ENCODE measurements at places on chromosomes 7 and 10.

DNA sequence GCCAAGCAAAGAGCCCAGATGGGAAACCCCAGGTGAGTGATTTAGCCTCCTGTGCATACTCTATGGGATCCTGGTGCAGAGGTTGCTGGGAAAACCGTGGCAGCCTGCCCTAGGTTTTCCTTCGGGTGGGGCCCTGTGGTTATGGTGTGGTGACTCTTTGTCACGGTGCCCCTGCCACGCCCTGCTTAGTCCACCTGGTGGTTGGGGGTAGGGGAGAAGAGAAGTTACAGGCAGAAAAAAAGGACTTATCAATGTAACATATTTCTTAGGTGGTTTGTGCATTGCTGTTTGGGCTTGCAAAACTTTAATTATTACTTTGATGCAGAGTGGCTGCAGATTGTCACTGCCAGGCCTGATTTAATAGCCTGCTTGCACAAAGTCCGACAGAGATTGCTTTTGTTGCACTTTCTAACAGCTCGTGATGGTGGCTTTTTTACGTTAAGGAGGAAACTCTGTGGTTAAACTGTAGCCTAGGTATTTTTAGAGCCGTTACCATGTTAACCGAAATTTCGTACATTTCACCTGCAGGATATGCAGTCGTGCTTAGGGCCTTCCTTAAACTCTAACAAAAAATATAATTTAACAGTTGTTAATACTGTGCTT, 197.4 kb downstream of the RNLS start:
- peak; percentile 62 for DNase-seq

GRCh38 chr7:139797607-139798006, 19.8 kb upstream of the HIPK2 start:
- no peak for DNase-seq

DNA sequence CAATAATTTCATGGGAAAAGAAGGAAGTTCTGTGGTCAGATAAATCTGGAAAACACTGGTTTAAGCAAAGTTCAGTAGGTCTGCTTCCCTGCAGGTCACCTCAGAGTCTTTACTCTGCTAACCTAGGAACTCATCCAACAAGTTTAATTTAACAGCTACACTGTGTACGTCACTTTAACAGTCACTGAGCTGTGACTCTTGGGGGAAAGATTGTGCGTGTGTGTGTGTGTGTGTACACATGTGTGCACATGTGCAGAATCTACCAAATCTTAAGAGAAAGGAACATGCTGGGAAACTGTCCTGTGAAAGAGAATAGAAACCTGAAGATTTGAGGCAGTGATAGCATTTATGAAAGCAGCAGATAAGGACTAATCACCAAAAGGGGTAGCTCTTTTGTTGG, 62.6 kb downstream of the IKZF1 start:
- DNase-seq = no peak

DNA sequence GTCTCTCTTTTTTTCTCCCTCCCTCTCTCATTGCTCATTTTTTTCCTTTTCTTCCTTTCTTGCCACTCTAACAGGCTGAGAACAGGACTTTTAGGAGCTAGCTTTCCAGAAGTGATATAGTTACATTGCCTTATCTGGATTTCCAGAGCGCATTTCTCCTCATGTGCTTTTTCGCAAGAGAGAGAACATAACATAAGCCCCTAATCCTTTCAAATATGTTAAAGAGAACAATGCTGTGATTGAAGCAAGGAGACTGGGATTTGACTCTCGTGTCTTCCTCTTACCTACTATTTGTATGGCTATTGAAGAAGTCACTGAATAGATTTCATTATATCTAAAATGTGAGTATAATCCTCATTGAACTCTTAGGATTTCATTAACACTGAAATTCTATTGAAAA, 101.2 kb upstream of the PRPS1L1 start:
- no peak for DNase-seq

GRCh38 chr10:55746002-55746401, 615.1 kb downstream of the ZWINT start:
- DNase-seq = no peak

GRCh38 chr7:46759711-46760480, 822.0 kb downstream of the TNS3 start:
- no peak for DNase-seq

DNA sequence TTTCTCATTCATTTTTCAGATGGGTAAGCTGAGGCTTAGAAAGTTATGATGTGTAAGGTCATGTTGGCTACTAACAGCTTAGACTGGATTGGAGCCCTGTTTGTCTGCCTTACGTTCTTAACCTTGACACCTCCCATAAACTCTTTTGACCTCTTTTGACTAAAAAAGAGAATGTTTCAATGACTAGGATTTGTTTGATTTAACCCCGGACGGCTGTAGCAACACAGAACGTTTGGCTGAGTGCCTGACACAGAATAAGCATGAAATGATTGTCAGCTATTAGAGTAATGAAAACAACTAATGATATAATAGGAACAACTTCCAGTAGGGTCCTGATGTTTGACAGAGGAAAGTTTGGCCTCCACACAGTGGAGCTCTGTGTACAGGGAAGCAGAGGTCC, 83.3 kb upstream of the PDZD8 start:
- no peak for DNase-seq

- no peak for DNase-seq
These were observed 39.8 kb downstream of the EEPD1 start for GRCh38 chr7:36192877-36193276.

DNA sequence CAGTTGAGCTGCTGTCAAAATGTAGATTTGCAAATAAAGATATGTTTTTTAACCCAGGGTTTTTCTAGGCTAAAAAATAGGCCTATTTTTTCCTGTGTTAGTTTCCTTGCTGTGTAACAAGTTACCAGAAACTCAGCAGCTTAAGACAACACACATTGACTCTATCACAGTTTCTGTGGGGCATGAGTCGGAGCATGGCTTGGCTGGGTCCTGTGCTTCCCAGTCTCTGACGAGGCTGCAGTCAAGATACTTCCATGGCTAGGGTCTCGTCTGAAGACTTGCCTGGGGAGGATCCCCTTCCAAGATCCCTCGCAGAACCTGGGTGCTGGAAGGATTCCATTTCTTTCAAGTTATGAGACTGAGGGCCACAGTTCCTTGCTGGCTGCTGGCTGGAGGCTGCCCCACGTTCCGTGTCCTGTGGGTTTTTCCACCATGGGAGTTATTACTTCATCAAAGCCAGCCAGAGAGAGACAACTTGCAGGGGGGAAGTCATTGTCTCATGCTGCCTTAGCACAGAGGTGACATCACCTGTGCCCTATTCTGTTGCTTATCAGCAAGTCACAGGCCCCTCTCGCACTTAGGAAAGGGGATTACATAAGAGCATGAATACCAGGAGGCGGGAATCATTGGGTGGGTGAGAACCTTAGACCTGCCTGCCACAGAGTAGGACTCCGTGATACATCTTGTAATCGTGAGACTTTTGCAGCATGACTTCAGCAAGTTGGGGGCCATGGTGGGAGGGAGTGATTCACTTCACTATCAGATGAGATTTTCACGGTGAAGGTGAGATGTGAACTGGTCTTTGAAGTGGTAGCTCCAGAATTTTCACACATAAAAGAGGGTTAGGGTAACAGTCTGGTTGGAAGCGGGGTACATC, 77.9 kb downstream of the CCNY start:
- DNase-seq = no peak

- DNase-seq = no peak
These were observed 67.4 kb downstream of the AMPH start for GRCh38 chr7:38563741-38564140.

- no peak for DNase-seq
These were observed 1050.6 kb downstream of the NRG3 start for GRCh38 chr10:82925547-82925946.

GRCh38 chr10:71219918-71220688, 7.7 kb downstream of the UNC5B start:
- DNase-seq = no peak

- DNase-seq = no peak
These were observed 53.9 kb upstream of the SH2B2 start for GRCh38 chr7:102232611-102233286.

- DNase-seq = no peak
These were observed 126.7 kb upstream of the PRSS58 start for GRCh38 chr7:142384493-142384922.

- DNase-seq = no peak
These were observed 70.1 kb upstream of the EEPD1 start for GRCh38 chr7:36082910-36083309.

GRCh38 chr10:79383974-79384606, 36.8 kb downstream of the PPIF start:
- no peak for DNase-seq

DNA sequence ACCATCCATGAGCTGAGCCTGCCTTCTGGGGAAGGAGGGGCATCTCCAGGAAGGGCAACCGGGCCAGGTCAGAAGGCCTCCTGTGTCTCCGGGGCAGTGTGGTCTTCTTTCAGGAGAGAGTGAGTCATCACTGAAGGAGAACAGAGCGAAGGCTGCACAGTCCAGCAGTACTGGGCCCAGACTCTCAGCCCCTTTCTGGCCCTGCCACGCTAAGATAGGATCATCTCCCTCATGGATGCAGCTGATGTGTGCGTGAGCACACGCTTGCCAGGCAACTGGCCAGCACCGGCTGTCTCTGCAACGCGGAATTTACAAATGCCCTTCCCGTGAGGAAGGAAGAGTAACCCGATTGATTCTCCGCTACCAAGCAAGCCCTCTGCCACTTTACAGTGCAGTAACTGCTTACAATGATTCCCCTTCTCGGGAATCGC, 328.2 kb downstream of the TNS3 start:
- peak; percentile 11 for DNase-seq

DNA sequence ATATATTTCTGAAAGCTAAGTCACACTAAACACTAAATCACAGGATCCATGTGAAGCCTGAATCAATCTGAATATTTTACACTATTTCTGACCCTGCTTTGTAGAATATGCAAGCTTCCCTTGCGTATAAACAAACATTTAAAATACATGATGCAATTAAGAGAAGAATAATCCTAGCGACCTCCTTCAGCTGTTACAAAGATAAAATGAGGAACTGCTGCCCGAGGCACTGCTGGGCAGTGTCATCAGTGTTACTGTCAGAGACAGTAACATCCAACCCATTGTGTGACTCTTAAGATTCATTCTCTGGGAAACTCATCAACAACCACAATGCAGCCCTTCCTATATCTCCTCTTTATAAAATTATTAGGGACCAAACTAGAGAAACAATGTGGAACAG, 61.6 kb downstream of the COBL start:
- no peak for DNase-seq

GRCh38 chr7:148718431-148718830, 19.7 kb downstream of the CUL1 start:
- DNase-seq = no peak

DNA sequence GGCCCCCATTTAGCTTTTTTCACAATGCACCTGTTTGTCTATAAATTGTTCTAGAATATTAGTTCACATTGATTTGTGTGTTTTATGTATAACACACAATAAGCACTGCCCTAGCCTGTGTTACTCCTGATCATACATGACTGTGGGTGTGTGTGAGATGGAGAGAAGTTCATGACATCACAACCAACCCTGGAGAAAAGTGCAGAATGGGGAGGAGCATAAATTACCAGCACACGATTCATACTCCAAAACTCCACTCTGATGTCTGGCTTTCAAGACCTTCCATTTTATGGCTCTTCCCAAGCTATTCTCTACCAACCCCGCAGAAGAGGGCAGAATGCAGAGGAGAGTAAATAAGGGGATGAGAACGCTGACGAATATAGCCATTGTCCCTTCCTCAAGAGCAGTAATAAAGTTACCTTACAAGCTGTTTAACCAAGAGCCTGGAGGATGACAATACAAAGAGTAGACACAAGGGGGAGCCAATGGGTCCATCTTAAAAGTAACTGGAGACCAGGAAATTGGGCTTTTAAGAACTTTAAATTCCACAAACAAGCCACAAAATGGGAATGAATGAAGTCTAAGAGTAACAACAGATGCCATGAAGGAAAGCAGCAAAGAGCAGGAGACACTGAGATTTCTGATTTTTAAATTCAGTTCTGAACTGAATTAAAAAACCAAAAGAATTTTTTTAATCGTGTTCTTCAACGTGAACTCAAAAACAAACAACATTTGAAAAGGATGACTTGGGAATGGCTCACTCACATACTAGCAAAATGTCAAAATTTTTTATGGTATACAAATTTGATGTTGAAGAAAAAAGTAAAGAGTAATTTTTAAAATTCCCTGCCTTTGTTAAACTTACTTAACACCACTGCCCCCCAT, 159.6 kb downstream of the PARD3 start:
- peak; percentile 13 for DNase-seq

- no peak for DNase-seq
These were observed 21.7 kb downstream of the CCM2 start for GRCh38 chr7:45021604-45022296.

DNA sequence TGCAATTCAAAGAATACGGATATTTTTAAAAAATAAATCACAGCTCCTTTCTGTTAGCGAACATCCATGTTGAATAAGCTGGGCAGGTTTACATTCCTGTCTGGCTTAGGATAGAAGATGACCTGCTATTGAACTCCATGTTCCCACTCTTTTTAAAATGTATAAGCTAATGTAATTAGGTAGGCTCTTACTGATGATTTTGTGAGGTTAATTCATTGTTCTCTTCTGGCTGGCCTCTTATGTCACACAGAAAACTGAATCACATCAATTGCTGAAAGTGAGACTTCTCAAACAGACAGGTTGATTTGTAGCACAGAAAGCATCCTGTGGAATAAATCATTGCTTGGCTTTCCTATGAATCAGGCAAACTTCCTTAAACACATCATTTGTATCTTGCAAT, 24.2 kb downstream of the HGF start:
- no peak for DNase-seq

DNA sequence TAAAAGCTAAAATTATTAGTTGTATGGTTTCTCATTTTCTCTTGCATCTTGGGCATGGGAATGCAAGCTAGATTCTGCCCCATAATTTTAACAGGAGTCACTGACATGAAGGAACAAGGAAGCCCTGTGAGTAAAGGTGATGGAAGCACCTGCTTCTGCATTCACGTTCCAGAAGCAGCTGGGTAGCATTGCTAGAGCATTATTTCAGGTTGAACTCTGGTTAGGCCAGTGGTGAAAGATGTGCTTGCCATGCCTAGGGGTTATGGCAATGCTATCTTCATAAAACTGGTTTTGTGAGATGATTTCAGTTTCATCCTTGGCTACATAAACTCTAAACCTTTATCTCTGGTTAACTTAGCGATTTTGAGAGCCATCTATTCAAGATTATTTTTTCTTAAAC, 151.4 kb downstream of the TFEC start:
- no peak for DNase-seq

DNA sequence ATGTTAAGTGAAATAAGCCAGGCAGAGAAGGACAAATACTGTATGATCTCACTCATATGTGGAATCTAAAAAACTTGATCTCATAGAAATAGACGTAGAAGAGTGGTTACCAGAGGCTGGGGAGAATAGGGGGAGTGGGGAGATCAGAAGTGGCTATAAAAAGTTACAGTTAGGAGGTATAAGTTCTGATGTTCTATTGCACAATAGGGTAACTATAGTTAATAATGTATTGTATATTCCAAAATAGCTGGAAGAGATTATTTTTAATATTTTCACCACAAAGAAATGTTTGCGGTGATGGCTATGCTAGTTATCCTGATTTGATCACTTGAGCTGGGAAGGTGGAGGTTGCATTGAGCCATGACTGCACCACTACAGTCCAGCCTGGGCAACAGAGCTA, 53.8 kb downstream of the SLC18A2 start:
- DNase-seq = no peak

GRCh38 chr7:108375668-108376067, 80.6 kb downstream of the NRCAM start:
- no peak for DNase-seq

GRCh38 chr10:95694665-95695064, 938 bp upstream of the TCTN3 start:
- no peak for DNase-seq

All from germinal center (tissue), 1 donor.